ENCODE measurements at places on chromosomes 5 and 9. TPM values are rescaled to one million over a fixed set of nuclear protein-coding genes. Genes with fewer than 3 reads are reported as not detected.
A peak's percentile ranks its signal among the peaks of the same experiment; 100 is the strongest.

GRCh38 chr9:133892193-133892920, 99.8 kb downstream of the VAV2 start:
- no peak for DNase-seq

GRCh38 chr9:89277454-89277853, 33.5 kb upstream of the CKS2 start:
- peak; percentile 30 for DNase-seq

Gene CORO2A
- total RNA-seq = 7.7 TPM

GRCh38 chr5:18220631-18221030, 586.4 kb downstream of the TAF11L14 start:
- no peak for DNase-seq

- DNase-seq = no peak
Measured at GRCh38 chr5:1318659-1319251, 23.9 kb upstream of the TERT start.

- DNase-seq = no peak
Measured at GRCh38 chr9:132647806-132648205, 22.0 kb downstream of the DDX31 start.

Gene LIX1
- not detected for total RNA-seq

- no peak for DNase-seq
Measured at GRCh38 chr9:32882705-32883104, 99.4 kb downstream of the TMEM215 start.

DNA sequence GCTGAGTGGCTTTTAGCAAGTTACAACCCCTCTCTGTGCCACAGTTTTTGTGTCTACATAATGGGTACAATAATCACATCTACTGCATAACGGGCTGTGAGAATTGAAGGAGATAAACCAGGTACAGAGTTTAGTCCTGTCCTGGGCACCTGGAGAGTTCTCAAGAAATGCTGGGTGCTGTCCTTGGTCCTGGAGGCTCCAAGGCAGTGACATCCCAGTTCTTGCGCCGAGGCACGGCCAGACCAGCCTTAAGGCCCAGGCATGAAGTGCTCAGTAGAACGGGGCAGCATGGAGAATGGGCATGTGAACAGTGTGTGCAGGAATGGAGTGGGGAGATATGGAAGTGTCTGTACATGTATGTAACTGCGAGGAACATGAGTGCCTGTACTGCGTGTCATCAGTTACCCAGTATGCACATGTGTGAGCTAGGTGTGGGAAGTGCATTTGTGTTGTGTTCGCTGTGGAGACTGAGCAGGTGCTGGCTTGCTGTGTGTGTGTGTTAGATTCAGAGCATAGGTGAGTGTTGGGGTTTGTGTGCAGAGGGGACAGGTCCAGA, 6.3 kb upstream of the UNC5A start:
- DNase-seq = no peak

Measured in naive thymus-derived CD4-positive, alpha-beta T cell (primary cell).